ENCODE measurements at places on chromosomes 3 and 15.
A peak's percentile ranks its signal among the peaks of the same experiment; 100 is the strongest.

GRCh38 chr15:25863111-25863967, at the start of gene ATP10A:
TSS of gene ATP10A (minus strand) at chr15:25863327. CDS start at chr15:25863096, 231 bp downstream.
- no peak for DNase-seq

GRCh38 chr3:183553334-183554026, 2.0 kb downstream of the KLHL6 start:
- no peak for DNase-seq

DNA sequence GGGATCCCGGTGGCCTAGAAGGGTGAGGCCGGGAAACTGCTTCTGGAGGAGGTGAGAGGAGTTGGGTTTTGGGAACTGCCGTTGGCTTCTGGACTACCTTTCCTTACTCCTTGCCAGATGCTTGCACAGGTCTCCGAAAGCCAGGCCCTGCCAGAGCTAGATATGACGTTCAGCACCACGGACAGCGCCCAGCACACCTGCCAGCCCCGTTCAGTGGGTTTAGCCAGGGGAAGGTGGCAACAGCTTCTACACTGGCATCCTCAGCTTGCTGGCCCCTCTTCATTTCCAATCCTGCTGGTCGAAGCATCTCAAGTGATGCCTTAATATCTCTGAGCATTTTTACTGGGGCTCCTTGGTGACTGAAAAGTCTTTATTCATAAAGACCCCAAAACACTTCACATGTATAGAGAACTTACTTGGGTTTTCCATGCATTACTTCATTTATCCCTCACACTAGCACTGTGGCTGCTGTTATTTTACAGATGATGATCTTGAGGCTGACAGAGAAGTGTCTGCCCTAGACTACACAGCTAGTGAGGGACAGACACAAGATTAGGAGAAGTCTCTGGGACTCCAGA, 21.9 kb downstream of the HCN4 start:
- peak; percentile 26 for DNase-seq

DNA sequence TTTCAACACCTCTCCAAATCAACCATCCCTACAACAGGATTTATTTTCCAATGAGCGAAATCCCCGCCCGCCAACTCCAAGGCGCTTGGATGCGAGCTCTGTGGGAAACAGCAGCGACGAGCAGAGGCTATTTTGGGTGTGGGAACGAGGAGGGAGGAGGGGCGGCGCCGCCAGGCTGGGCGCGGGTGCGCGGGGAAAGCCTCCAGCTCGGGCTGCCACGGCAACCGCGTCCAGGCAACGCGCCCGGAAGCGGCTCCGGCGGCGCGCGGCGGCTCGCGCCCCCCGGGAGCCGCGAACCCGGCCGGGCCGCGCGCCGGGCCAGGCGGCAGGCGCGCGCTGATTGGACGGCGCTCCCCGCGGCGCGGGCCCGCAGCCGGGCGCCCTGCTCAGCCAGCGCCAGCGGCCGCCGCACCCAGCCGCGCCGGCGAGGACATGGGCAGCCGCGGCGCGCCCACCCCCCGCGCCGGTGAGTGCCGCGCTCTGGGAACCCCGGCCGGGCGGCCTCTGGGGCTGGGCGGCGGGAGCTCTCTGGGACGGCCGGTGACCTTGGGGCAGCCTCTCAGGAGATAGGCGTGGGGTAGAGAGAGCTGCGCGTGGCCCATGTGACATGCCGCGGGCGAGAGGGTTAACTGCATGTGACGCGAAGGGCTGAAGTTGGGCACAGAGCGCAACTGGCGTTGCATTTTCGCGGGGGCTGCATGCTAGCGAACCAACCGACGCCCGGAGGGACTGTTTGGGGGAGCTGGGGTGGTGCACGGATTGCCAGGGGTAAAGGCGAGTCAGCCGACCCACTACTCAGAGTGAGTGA, at the start of gene FAM81A:
Gene FAM81A (plus strand): TSS at position 370 of the 808 bp plus-strand sequence. CDS start 20,441 bp downstream, outside the sequence.
- DNase-seq, result no peak

DNA sequence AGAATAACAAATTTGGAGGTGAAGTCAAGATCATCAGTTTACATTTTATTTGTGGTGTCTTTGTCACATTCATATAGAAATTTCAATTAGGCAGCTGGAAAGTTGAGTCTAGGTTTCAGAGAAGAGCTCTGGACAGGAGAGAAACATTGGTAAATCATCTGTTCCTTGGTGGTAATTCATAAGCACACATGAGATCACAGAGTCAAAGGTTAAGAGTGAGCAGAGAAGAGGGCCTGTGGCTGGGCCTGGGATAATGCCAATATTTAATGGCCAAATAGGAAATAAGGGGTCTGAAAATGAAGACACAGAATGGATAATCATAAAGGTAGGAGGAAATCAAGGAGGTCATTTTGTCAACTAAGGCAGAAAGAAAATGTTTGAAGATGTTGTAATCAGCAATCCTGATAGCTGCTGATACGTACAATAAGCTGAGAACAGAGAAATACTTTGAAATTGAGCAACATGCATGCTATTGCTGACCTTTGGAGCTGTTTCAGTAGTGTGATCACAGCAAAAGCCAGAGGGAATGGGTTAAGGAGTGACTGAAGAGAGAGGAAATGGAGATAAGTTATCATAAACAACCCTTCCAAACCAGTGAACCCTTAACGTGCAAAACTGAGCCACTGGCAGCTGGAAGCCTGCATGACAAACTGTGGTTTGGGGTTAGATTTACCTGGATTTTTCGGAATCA, 692.8 kb downstream of the AGBL1 start:
- DNase-seq, result no peak

DNA sequence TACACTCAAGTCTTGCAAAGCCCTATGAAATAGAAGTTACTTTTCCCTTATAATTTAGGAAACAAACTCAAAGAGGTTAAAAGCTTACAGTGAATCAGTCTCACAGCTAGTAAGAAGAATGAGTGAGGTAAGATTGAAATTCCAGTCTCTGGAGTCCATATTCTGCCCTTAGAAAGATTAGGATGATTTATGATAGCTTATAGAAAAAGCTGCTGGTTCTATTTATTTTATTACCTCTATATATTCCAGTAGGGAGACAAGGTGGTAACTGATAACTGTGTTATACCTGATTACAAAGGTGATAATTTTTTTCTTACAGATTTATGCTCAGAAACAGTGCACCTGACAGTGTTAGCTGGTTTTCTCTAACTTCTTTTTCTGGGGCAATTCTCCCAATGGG, 34.1 kb upstream of the SPESP1 start:
- DNase-seq, result no peak

DNA sequence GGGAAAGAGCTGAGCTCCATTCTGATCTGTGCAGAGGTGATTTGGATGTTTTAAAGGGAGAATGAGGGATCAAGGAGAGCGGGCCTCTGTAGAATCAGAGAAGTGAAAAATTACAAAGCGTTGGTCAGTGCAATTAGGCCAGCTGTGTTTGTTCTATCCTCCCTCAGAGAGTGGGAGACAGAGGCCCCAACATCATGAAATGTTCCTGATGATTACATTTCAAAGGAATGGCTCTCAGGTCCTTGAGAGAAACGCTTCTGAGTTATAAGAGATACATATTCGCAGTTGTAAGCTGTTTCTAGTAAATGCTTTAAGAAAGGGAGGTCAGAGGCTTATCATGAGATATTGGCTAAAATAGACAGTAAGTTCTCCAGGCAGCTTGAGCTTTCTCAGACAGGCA, 15.7 kb upstream of the CAND2 start:
- DNase-seq, result no peak

DNA sequence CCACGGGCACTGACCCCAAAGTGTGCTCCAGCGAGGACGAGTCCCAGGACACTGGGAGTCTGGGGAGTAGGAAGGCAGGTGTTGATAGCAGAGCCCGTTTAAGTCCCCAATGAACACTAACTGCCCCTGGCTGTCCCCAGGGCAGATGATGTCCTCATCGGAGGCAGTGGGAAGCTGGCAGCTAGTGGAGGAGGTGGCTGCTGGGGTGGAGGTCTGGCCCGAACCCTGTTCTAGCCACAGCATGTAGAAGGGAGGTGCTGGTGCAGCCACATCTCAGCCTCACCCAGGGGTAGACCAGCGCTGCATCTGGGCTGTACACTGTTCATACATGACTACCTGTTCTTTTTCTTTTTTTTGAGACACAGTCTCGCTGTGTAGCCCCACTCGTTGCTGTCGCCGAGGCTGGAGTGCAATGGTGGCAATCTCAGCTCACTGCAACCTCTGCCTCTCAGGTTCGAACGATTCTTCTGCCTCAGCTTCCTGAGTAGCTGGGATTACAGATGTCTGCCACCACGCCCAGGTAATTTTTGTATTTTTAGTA, 51.8 kb downstream of the KLF13 start:
- no peak for DNase-seq

DNA sequence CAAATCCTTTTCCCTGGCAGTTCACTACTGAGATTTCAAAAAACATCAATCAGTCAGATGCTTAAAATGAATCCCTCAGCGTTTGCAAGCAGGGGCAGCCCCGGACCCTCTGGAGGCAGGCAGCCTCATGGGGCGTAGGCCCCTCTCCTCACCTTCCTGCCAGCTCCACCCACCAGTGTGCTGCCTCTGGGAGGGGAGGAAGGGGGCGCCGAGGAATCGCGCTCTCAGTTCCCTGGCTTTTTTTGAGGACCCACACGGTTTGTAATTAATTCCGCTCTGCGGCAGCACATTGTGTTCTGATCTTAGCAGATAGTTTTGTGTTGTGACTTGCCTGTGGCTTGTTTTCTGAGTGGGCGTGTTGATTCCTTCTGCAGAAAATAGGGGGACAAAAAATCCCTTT, 159.9 kb downstream of the KLF13 start:
- DNase-seq, result no peak
